ENCODE measurements at places on chromosomes 13 and 19.

GRCh38 chr13:66574606-66575005 lies 655.5 kb downstream of the PCDH9 start:
- H3K4me3 ChIP-seq = no peak overlapping the region
- no peaks in the 10 kb centered on the region for H3K4me1 ChIP-seq
- H3K36me3 ChIP-seq = no peaks in the 10 kb centered on the region
- no peak overlapping the region for H3K27ac ChIP-seq
- H3K27me3 ChIP-seq = no peaks in the 10 kb centered on the region

GRCh38 chr19:40396886-40397567 lies 7.0 kb upstream of the HIPK4 start:
- H3K27me3 ChIP-seq = no peaks in the 10 kb centered on the region
- DNase-seq = no peak
- no peak overlapping the region for H3K4me3 ChIP-seq
- H3K27ac ChIP-seq = no peak overlapping the region

- no peak overlapping the region for H3K4me3 ChIP-seq
- peaks cover 48% of the 10 kb centered on the region for H3K36me3 ChIP-seq
- no peak for DNase-seq
- H3K27ac ChIP-seq = no peak overlapping the region
- no peaks in the 10 kb centered on the region for H3K27me3 ChIP-seq
Observed at GRCh38 chr19:805166-805551, 7.9 kb downstream of the PTBP1 start.

DNA sequence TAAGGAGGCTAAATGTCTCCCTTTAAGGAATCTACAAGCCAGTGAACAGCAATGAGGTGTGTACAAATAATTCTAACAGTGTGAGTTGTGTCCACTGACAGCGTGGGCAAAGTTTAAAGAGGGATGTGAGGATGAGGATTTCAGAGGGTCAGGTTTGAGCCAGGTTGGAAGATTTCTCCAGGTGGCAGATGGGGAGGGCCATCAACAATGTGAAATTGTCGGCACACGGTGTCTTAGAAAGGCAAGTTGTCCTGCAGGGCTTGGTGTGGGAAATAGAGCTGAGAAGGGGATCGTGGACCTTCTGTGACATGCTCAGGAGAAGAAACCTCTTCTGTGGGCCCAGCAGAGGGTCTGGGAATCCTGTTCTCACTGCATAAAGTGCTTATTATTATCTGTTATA lies 52.1 kb downstream of the ATP8A2 start:
- H3K27me3 ChIP-seq = no peaks in the 10 kb centered on the region
- H3K27ac ChIP-seq = no peak overlapping the region
- H3K4me3 ChIP-seq = no peak overlapping the region
- H3K4me1 ChIP-seq = peaks cover 11% of the 10 kb centered on the region

DNA sequence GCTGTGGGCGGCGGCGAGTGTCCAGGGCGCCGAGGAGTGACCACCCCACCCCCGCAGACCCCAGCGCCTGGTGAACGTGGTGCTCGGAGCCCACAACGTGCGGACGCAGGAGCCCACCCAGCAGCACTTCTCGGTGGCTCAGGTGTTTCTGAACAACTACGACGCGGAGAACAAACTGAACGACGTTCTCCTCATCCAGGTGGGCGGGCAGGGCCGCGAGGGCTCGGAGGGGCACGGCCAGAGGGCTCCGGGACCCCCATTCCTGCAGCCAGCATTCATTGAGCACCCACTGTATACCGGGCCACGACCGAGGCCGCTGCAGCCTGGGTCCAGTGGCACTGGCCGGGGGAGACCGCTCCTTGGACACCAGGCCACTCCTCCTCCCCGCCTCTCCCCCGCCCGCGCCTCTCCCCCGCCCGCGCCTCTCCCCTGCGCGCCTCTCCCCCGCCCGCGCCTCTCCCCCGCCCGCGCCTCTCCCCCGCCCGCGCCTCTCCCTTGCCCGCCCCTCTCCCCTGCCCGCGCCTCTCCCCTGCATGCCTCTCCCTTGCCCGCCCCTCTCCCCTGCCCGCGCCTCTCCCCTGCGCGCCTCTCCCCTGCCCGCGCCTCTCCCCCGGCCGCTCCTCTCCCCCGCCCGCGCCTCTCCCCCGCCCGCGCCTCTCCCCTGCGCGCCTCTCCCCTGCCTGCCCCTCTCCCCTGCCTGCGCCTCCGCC lies 3.2 kb downstream of the PRTN3 start:
- H3K4me1 ChIP-seq = peaks cover 3% of the 10 kb centered on the region
- no peak overlapping the region for H3K27ac ChIP-seq
- no peaks in the 10 kb centered on the region for H3K36me3 ChIP-seq
- no peak for DNase-seq
- H3K4me3 ChIP-seq = peak overlapping the region; percentile 9

DNA sequence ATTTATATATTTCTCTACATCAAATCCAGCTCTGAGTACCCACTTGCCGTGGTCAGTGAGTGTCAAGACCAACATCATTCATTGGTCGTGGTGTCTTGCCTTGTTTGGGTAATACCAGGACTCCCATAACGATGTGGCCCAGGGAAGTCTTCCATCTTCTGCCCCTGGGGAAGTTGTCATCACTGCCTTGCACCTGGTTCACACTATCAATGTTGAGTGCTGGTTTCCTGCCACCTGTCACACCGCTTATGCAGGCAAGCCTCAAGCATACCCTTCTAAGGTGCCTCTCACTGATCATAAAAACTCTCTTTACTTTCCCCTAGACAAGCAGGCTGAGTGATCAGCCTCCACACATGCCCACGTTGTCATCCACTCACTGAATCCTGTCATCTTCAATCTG lies 382.4 kb downstream of the KCTD12 start:
- H3K27ac ChIP-seq = no peak overlapping the region
- no peak for DNase-seq
- no peaks in the 10 kb centered on the region for H3K4me1 ChIP-seq
- H3K27me3 ChIP-seq = no peaks in the 10 kb centered on the region
- no peaks in the 10 kb centered on the region for H3K36me3 ChIP-seq

- no peak within 1 kb of the TSS for H3K27ac ChIP-seq
- H3K36me3 ChIP-seq = no peaks in the 10 kb centered on the region
- H3K4me3 ChIP-seq = no peak within 1 kb of the TSS
- DNase-seq = no peak
- H3K27me3 ChIP-seq = no peaks in the 10 kb centered on the region
Observed at GRCh38 chr19:51760697-51761356, at the start of gene FPR2. TSS of gene FPR2 (plus strand) at chr19:51761180. CDS start at chr19:51768659, 7,479 bp downstream.

DNA sequence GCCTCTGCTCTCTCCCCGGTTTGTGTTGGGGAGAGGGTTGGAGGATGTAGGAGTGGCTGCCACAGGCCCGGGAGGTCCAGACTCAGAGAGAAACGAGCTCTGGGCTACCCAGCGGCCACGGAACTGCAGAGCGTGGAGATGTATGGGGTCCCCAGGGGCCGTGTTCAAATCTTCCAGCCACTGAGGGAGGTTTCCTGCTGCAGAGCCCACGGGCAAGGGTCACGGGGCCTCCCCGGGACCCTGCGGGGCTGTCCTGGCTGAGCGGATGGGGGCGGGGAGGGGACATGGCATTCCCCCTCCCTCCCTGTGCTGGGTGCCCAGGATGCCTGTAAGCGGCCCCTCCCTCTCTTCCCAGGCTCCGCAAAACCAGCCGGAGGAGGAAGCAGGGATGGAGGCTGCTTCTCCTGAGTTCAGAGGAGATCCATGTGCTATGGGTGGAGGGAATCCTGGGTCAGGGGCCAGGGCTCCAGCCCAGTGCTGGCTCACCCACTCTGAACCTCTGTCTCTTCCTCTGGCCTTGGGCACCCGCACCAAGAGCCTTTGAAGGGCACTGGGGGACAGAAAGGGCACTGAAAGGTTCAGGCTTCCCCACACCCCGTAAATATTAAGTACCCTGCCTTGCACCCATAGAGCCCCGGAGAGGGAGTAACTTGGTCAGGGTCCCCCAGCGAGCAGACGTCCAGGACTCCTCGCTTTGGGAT lies 22.6 kb downstream of the SMIM24 start:
- H3K27me3 ChIP-seq = no peaks in the 10 kb centered on the region
- H3K36me3 ChIP-seq = peaks cover 52% of the 10 kb centered on the region
- no peak for DNase-seq
- H3K4me3 ChIP-seq = no peak overlapping the region
- H3K4me1 ChIP-seq = peaks cover 3% of the 10 kb centered on the region

- DNase-seq = no peak
- H3K4me3 ChIP-seq = no peak overlapping the region
- no peaks in the 10 kb centered on the region for H3K4me1 ChIP-seq
- no peak overlapping the region for H3K27ac ChIP-seq
- no peaks in the 10 kb centered on the region for H3K27me3 ChIP-seq
Observed at GRCh38 chr13:45510672-45511071, 45.9 kb downstream of the COG3 start.

GRCh38 chr13:104975272-104975671 lies 1560.2 kb downstream of the EFNB2 start:
- H3K4me3 ChIP-seq = no peak overlapping the region
- no peak overlapping the region for H3K27ac ChIP-seq
- H3K4me1 ChIP-seq = no peaks in the 10 kb centered on the region
- no peak for DNase-seq
- H3K36me3 ChIP-seq = no peaks in the 10 kb centered on the region

- H3K4me3 ChIP-seq = no peak overlapping the region
- no peak for DNase-seq
- no peaks in the 10 kb centered on the region for H3K4me1 ChIP-seq
- no peaks in the 10 kb centered on the region for H3K36me3 ChIP-seq
Observed at GRCh38 chr13:71325556-71325955, 541.4 kb downstream of the DACH1 start.

- H3K27me3 ChIP-seq = no peaks in the 10 kb centered on the region
- peaks cover 5% of the 10 kb centered on the region for H3K36me3 ChIP-seq
- H3K4me1 ChIP-seq = peaks cover 6% of the 10 kb centered on the region
- no peak for DNase-seq
Observed at GRCh38 chr13:112481458-112481857, 105.3 kb downstream of the SPACA7 start.

DNA sequence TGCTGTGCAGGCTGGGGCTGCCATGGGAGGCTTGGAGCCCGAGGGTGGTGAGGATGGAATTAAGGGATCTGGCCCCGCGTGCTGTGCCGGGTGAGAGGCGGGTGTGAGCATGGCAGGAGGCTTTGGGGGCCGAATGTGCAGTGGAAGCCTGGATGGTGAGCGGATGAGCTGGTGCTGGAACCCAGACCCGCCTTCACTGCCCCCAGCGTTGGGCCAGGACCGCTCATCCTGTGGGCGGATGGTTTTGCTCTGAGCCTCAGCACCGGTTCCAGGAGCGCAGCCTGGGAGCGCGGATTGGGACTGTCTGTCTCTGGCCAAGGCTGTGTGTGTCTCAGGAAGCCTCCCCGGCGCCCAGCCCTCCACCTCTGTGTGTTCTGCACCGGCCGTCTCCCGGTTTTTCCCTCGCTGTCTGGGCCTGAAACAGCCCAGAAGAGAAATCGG lies 16.7 kb downstream of the KDM4B start:
- no peak for DNase-seq
- no peaks in the 10 kb centered on the region for H3K36me3 ChIP-seq
- no peaks in the 10 kb centered on the region for H3K27me3 ChIP-seq
- H3K4me3 ChIP-seq = no peak overlapping the region

Measured in liver (tissue), 10 donors.